Activated CD4-positive, alpha-beta memory T cell treated with anti-CD3 and anti-CD28 coated beads, Interleukin-2, amount 10 ng/mL, durations not matched to agents 7 days and 5 days (primary cell): ENCODE measurements at places on chromosomes 12 and 14. TPM values are rescaled to one million over a fixed set of nuclear protein-coding genes. Genes with fewer than 3 reads are reported as not detected.

DNA sequence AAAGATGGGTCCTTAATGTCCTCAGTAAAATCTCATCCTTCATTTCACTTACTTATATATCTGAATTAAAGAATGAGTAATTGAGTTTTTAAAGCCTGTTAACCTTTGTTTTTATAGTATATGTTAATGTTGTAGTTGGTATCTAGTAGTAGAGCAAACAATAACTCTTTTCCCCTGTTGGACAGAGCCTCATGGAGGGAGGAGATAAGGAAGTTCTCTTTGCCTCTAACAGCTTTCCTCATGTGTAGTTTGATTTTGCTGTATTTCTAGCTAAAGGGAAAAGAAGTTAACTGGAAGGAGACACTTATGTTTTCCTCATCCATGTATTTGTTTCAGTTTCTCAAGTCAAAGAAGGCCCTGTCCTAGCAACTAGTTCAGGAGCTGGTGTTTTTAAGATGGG lies 55.3 kb downstream of the RAD52 start:
- DNase-seq, result no peak

SSTR1 gene
- total RNA-seq, result not detected

DNA sequence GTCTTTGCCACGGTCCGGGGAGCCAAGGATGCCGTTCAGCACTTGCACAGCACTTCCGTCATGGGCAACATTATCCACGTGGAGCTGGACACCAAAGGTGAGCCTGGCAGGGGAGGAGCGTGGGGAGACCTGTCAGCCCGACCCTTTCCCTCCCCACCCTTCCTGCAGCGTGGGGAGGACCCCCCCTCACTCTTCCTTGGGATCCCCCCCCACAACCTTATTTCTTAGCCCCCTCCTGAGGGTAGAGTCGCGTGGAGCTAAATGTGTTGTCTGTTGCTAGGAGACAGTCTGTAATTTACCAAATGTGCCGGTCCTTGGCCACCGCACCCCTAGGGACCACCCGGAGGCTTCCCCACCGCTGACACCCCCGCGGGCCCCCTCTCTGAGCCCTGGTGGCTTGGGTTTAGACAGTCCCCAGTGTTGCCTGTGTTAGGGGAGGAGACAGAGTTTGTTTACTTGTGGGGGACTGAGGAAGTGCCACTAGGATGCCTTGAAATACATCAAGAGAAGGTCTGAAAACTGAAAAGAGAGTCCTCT lies 2.3 kb downstream of the SETD1B start:
- no peak for DNase-seq

LRP1-AS gene
- total RNA-seq, result not detected

DNA sequence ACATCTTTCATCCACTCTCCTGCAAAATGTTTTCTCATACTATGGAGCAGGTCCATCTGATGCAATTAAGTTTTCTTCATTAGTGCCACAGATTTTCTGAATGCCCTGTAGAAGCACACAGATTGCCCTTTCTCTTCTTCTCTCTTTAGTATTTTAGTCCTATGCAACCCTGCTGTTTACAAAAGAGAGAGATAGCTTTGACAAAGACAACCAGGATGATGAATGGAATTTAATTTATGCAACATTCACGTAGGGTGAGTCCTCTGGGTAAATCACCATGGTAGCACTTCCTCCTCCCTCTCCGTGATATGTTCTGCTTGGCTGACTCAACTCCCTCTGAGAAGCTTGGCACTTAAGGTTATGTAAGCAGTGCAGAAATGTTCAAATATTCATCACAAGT lies 400.9 kb upstream of the PDE3A start:
- DNase-seq, result no peak

ENDOU gene
- not detected for total RNA-seq

GRCh38 chr12:65699251-65699650 lies 125.0 kb upstream of the HMGA2 start:
- DNase-seq, result no peak

TAC3 gene
- total RNA-seq, result not detected

- no peak for DNase-seq
Observed at GRCh38 chr14:56543436-56543835, 36.2 kb upstream of the TMEM260 start.

- DNase-seq, result no peak
Observed at GRCh38 chr14:79972230-79972629, 239.1 kb downstream of the DIO2 start.
